ENCODE measurements at places on chromosomes 3 and 15.

DNA sequence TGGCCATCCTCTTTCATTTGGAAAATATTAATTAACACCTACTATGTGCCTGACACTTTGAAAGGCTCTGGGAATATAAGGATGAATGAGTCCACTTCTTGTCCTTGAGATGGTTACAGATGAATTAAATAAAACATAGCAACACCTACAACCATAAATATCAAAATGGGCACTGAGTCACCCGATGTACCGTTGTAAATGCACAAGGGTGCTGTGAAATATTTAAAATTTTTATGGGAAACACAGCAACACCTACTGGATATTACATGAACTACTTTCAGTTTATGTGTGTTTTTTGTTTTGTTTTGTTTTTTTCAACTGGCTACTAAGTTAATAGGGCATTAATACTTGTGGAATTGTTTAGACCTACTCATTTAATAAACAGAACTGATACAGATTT lies 239.0 kb upstream of the NAALADL2 start:
- no peak for DNase-seq
- H3K27me3 ChIP-seq: no peaks in the 10 kb centered on the region
- peaks cover 5% of the 10 kb centered on the region for H3K4me1 ChIP-seq
- no peaks in the 10 kb centered on the region for H3K36me3 ChIP-seq

DNA sequence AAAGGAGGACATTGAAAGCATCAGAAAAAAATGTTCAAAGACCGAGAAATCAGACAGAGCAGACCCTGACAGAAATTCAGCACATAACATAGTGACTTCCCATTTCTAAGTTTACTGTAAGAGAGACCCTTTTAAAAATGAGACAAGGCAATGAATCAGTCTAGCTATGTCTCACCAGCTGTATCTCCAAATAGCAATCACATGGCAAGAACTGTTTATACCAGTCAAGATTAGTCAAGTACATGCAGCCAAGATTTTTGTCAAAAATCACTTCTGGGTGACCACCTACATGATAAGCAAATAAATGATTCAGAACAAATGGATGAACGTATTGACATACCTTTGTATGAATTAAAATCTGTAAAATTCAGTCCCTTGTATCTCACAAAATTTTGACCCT lies 138.0 kb downstream of the DTWD1 start:
- H3K4me3 ChIP-seq: no peak overlapping the region
- no peaks in the 10 kb centered on the region for H3K27me3 ChIP-seq
- no peak overlapping the region for H3K27ac ChIP-seq
- no peaks in the 10 kb centered on the region for H3K36me3 ChIP-seq
- no peaks in the 10 kb centered on the region for H3K4me1 ChIP-seq

- DNase-seq: no peak
- H3K27ac ChIP-seq: no peak overlapping the region
- H3K36me3 ChIP-seq: no peaks in the 10 kb centered on the region
- no peak overlapping the region for H3K4me3 ChIP-seq
- H3K4me1 ChIP-seq: peaks cover 17% of the 10 kb centered on the region
Observed at GRCh38 chr3:107065094-107065861, 312.0 kb upstream of the CCDC54 start.

DNA sequence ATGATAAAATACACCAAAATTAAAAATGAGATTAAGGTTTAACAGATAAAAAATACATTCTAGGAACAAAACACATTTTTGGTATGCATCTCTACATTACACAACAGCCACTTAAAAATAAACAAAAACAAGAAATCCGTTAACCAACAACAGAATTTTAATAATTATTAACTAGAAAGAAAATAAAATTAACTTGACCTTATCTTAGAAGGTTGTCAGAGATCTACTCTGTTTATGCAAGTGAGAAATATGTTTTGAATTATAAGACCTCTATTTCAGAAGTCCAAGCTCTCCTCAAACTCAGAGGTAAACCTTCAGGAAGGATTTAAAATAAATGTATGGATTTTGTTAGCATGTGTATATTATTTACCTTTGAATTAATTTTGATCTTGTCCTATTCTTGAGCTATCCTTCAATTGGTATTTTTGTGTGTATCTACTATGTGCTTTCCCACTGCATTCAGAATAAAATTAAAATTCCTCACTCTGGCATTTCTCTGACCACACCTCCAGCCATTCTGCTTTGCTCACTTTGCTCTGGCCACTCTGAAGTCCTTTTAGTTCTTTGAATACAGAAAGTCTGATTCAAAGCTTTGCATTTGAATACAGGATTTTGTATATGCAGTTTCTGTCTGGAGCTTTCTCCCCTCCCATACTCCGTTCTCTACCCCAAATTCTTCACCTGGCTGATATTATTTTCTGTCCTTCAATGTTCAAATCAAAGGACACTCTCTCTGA lies 352.0 kb downstream of the ZBTB20 start:
- no peaks in the 10 kb centered on the region for H3K4me1 ChIP-seq
- no peaks in the 10 kb centered on the region for H3K27me3 ChIP-seq
- DNase-seq: no peak
- no peak overlapping the region for H3K4me3 ChIP-seq
- no peaks in the 10 kb centered on the region for H3K36me3 ChIP-seq
- H3K27ac ChIP-seq: no peak overlapping the region

DNA sequence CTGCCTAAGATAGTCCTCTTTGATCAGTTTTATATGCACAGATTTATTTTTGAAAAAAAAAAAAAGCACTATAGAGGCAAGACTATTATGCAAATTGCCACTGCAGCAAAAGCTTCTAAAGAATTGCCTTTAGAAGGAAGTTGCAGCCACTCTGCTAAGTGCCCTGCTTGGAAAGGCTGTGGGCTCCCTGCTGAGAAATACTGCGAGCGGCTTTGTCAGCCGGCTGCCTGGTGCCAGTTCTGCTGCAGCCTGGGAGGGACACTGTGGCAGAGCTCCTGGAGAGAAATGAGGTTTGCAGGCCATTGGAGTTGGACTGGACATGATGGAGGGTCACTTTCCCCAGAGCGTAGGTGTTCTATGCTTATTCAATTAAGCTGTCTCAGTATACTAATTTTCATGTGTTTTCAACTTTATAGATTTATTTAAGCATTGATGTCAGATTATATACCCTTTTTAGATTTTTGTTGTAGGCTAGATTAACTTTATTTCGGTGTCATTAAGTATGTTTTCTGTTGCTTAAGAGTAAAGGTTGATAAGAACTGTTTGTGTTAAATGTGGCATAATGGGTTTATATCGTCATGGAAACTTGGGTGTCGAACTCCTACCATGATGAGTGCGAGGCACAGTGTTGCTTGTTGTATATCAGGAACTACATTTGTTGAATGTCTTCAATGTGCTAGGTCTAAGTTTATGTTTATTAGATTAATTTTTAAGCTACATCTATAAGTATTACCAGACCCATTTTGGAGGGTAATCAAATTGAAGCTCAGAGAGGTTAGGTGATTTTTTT lies 6.6 kb downstream of the MAP2K5 start:
- H3K36me3 ChIP-seq: peaks cover 4% of the 10 kb centered on the region
- H3K4me1 ChIP-seq: peaks cover 9% of the 10 kb centered on the region
- H3K4me3 ChIP-seq: no peak overlapping the region
- DNase-seq: no peak
- H3K27ac ChIP-seq: no peak overlapping the region
- H3K27me3 ChIP-seq: no peaks in the 10 kb centered on the region

DNA sequence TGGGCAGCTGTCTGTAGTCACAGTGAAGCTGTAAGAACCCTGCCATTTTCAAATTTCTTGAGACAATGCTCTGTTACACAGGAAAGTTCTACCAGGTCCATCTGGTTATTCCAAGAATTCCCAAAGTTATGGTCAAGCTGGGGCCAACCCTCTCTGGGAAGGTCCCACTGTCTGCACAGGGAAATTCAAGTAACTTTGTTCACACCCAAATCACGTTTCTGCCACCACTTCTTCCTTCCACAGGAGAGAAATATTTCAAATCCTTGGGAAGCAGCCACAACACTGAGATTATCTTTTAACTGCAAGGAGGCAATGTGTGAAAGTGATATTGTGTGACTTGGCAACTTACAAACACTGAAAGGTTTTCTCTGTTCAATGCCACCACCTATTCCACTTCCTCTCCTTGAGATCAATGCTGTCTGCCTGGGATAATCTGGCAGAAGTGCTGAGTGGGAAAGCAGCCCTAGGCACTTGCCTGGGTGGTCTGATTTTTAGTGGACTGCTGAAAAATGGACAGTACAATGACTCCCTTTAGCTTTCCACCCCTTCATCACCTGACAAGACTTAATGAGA lies 5.6 kb downstream of the SCAMP2 start:
- no peaks in the 10 kb centered on the region for H3K27me3 ChIP-seq
- no peak for DNase-seq
- peak overlapping the region; percentile 40 for H3K27ac ChIP-seq
- H3K4me3 ChIP-seq: no peak overlapping the region
- H3K36me3 ChIP-seq: no peaks in the 10 kb centered on the region
- peaks cover 93% of the 10 kb centered on the region for H3K4me1 ChIP-seq

GRCh38 chr3:62229211-62229610 lies 144.1 kb downstream of the FEZF2 start:
- H3K4me1 ChIP-seq: no peaks in the 10 kb centered on the region
- H3K4me3 ChIP-seq: no peak overlapping the region
- DNase-seq: no peak
- no peaks in the 10 kb centered on the region for H3K36me3 ChIP-seq
- H3K27me3 ChIP-seq: no peaks in the 10 kb centered on the region
- H3K27ac ChIP-seq: no peak overlapping the region

- H3K4me1 ChIP-seq: no peaks in the 10 kb centered on the region
- no peak overlapping the region for H3K27ac ChIP-seq
- no peaks in the 10 kb centered on the region for H3K27me3 ChIP-seq
- H3K4me3 ChIP-seq: no peak overlapping the region
Observed at GRCh38 chr3:43489930-43490329, 131.9 kb downstream of the ANO10 start.
